Epithelial cell of esophagus (primary cell): ENCODE measurements at places on chromosomes 2 and 18.
A peak's percentile ranks its signal among the peaks of the same experiment; 100 is the strongest.

DNA sequence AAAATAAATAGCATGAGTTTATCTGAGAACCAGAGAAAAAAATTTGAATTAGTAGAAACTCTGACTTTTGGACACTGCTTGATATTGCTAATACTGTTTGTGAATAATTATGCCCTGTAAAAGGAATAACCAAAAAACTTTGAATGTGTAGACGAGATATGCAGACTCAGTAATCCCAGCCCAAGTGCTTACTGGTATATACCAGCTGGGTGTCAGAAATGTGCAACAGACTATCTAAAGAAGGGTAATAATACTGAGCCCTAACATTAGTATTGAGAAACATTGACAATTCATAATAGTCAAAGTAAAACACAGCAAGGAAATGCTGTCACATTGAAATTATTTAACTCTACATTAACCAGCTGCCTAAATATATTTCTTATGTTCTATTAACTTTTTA lies 60.5 kb upstream of the ZC3H15 start:
- no peak for DNase-seq

DNA sequence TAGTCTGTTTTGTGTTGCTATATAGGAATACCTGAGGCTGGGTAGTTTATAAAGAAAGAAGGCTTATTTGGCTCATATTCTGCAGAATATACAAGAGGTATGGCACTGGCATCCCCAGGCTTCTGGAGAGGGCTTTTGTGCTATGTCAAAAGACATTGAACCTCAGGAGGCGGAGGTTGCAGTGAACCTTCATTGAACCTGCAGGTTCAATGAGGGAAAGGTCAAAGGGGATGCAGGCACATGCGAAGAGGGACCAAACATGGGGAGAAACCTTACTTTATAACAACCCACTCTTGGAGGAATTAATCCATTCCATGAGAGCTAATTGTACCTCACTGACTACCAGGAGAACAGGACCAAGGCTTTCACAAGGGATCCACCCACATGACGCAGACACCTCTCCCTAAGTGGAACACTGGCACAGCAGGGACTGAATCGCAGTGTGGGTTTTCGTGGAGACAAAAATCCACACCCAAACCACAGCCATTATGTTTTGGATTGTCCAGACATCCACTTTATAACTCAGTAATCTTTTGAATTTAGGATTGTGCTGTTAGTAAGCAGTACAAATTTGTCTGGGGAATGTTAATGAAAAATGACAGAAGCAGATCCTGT lies 4.1 kb upstream of the SERPINB8 start:
- peak; percentile 34 for DNase-seq

- DNase-seq = peak; percentile 44
These were observed 675 bp downstream of the FZD5 start for GRCh38 chr2:207768866-207769596.

DNA sequence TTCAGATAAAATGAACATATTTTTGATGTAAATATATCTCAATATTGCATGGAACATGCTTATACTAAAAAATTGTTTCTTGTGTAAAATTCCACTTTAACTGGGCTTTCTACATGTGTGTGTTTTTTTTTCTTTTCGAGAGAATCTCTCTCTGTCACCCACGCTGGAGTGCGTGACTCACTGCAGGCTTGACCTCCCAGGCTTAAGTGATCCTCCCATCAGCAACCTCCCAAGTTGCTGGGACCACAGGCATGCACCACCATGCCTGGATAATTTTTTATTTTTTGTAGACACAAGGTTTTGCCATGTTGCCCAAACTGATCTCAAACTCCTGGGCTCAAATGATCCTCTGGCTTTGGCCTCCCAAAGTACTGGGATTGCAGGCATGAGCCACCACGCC lies 254.6 kb downstream of the LOXHD1 start:
- no peak for DNase-seq
